ENCODE measurements at places on chromosomes 4 and X.

DNA sequence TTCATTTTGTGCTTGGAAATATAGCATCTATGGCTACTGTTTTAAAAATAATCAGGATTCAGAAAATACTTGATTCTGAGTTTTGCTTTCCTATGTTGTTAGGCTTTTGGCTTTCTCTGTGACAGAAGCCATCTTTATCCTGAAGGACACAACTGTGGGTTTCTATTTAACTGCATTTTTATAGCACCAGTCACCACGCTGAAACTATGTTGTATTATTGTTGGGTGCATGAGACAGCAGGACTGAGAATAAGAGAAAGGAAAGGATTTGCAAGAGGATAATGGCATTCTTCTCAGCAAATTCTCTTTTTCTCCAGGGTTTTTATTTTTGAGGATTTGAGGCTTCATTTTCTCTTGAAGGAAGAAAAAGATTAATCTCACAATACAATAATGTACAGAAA lies 10.1 kb upstream of the NEUROG2 start:
- no peaks in the 10 kb centered on the region for H3K36me3 ChIP-seq
- DNase-seq, result no peak
- H3K4me3 ChIP-seq, result no peak overlapping the region
- H3K27ac ChIP-seq, result no peak overlapping the region
- H3K4me1 ChIP-seq, result peaks cover 13% of the 10 kb centered on the region

- no peaks in the 10 kb centered on the region for H3K36me3 ChIP-seq
- H3K4me3 ChIP-seq, result no peak overlapping the region
- no peak overlapping the region for H3K27ac ChIP-seq
- no peak for DNase-seq
- H3K27me3 ChIP-seq, result no peaks in the 10 kb centered on the region
- H3K4me1 ChIP-seq, result no peaks in the 10 kb centered on the region
These were observed 243.2 kb upstream of the BMP3 start for GRCh38 chr4:80787306-80787705.

GRCh38 chr4:142565771-142566170 lies 280.3 kb downstream of the INPP4B start:
- H3K4me3 ChIP-seq, result no peak overlapping the region
- no peak for DNase-seq
- no peaks in the 10 kb centered on the region for H3K4me1 ChIP-seq
- H3K36me3 ChIP-seq, result no peaks in the 10 kb centered on the region
- H3K27ac ChIP-seq, result no peak overlapping the region

DNA sequence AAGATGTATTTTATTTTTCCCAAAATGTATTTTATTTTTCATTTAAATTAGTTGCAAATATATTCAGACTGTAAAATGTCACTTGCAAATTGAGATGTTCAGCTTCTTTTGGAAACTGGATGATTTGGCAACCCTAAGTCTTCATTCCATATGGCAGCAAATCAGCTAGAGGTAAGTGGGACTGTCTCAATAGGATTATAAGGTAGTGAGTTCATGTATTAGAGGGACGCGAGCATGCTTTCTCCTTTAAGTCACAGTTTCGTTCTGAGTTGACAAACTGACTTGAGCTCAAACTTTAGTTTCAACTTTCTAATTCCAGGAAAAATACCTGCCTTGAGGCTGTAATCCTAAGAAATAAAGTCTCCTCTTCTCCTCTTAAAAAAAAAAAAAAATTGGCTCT lies 44.2 kb upstream of the TMEM131L start:
- H3K4me1 ChIP-seq, result no peaks in the 10 kb centered on the region
- H3K27ac ChIP-seq, result no peak overlapping the region
- no peak overlapping the region for H3K4me3 ChIP-seq

DNA sequence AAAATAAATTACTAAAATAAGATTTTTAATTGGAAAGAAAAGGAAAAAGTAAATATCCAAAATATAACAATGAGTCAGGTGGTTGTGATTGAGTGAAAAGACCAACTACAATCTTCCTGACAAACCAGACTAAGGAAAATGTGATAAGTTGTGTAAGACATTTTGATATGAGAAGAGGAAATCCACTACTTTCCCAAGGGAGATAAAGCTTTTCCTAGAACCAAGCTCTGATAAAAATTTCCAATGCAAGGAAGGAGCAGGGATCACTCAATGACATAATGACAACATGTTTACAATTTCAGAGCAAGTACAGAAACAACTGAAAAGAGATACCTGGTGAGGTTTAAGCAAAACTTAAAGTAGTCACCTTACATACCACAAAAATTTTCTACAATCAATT lies 305.1 kb upstream of the RASGEF1B start:
- H3K36me3 ChIP-seq, result no peaks in the 10 kb centered on the region
- no peaks in the 10 kb centered on the region for H3K4me1 ChIP-seq
- no peak overlapping the region for H3K27ac ChIP-seq
- no peak for DNase-seq
- H3K4me3 ChIP-seq, result no peak overlapping the region

DNA sequence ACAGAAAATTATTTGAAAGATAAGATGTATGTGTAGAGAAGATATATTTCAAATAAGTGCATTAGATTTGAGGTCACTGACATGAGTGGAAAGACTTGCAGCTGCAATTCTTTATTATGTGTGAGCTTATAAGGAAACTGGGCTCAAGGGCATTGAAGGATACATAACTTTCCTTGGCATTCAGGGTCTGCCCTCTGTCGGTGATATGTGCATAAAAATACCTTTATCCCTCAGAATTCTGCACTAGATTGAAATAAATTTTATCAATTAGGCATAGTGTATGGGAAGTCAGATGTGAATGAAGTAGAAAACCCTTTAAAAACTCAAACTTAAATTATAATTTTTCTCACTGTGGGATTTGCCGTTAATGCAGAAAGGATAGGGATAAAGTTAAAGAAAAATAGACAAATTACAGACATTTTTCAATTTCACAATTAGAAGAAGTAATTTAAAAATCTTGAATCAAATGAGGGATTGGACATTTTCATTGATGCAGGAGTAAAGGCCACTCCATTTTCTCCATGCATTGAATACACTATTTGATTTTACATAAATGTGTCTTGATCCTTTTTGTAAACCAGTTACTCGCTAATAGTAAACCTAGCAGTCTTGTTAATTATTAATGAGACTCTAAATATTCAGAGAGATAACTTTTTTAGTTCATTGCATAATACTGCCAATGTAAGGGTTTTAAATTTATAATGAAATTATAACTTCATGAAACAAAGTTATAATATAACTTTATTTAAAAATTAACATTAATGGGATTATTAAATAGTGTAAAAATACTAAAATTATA lies 21.0 kb upstream of the ETNPPL start:
- no peaks in the 10 kb centered on the region for H3K36me3 ChIP-seq
- H3K4me3 ChIP-seq, result no peak overlapping the region
- H3K4me1 ChIP-seq, result no peaks in the 10 kb centered on the region
- no peaks in the 10 kb centered on the region for H3K27me3 ChIP-seq

DNA sequence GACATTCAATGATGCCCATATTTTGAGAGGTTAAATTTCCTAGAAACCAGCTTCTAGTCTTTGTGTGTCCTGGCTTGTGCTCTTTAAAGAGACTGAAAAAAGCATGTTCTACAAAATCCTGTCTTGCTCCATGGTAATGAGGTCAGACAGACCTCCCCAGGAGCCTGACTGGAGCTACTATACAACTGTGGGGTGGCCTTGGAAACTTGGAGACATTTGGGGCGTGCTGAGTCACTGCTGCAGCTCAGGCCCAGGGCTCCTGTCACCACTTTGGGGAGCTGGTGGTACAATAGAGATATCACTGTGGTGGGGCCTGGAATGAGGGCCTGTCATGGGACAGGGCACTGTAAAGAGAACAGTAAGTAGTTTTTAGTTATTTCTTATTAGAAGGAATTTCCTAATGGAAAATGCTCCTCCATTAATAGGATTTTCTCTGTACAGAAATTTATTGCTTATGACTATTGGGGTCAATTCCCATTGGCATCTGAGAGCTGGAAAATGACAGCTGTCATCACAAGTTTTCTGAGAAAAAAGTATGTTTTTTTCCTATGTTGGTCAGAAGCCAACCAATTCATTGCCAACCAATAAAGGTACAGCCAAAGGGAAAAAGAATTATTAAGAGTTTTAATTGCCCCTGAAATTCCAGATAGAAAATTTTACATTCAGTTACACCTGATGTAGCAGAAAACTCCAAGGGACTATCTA lies 207.4 kb upstream of the JADE1 start:
- peak; percentile 13 for DNase-seq
- H3K4me3 ChIP-seq, result no peak overlapping the region
- H3K27me3 ChIP-seq, result no peaks in the 10 kb centered on the region
- H3K27ac ChIP-seq, result peak overlapping the region; percentile 89
- no peaks in the 10 kb centered on the region for H3K36me3 ChIP-seq

DNA sequence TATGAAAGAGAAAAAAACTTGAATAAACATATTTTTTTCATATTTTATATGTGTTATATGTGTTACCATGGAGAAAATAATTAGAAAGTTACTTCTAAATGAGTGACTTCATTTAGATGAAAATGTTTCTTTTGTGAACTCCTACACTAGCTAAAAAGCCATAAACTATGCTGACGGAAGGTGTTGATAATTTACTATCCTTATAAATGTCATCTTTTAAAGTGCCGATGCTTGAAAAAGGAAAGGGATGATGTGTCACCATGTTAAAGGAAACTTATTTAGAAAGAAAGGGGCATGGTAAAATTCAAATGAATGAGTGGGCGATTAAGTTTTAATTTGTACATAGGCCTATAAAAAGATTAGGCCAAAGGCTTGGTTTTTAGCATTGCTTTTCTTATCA lies 133.8 kb downstream of the SPRY1 start:
- peaks cover 17% of the 10 kb centered on the region for H3K4me1 ChIP-seq
- H3K4me3 ChIP-seq, result no peak overlapping the region
- DNase-seq, result no peak

DNA sequence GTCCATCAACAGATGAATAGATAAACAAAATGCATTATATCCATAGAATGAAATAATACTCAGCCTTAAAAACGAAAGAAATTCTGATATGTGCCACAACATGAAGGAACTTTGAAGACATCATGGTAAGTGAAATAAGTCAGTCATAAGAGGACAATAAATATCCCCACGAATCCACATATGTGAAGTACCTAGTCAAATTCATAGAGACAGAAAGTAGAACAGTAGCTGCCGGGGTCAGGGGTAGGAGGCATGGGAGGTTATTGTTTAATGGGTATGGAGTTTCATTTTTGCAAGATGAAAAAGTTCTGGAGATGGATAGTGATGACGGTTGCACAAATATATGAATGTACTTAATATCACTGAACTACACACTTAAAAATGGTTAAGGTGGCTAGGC lies 151.6 kb upstream of the MAP3K15 start:
- H3K27ac ChIP-seq, result no peak overlapping the region
- H3K36me3 ChIP-seq, result no peaks in the 10 kb centered on the region
- peaks cover 6% of the 10 kb centered on the region for H3K4me1 ChIP-seq
- no peaks in the 10 kb centered on the region for H3K27me3 ChIP-seq

DNA sequence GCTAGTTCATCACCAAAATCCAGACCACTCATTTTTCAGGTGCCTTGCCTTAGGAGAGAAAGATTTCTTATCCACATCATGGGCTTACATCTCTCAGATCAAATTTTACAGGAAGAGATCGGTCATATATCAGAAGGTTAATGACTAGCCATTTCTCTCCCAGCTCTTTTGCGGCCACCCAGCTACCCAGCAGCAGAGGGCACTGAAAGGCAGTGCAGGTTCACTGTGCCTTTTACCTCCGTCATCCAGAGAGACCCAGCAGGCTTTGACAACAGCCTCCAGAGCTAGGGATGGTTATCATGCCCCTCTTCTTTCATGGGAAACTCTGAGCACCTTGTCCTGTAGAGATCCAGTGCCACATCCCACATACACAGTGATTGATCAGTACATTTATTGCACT lies 384.8 kb downstream of the AFF2 start:
- no peaks in the 10 kb centered on the region for H3K27me3 ChIP-seq
- no peak overlapping the region for H3K27ac ChIP-seq
- DNase-seq, result no peak
- H3K4me1 ChIP-seq, result no peaks in the 10 kb centered on the region
- H3K4me3 ChIP-seq, result no peak overlapping the region

- no peak overlapping the region for H3K27ac ChIP-seq
- no peaks in the 10 kb centered on the region for H3K4me1 ChIP-seq
- no peak overlapping the region for H3K4me3 ChIP-seq
- H3K27me3 ChIP-seq, result no peaks in the 10 kb centered on the region
These were observed 8.3 kb upstream of the DAPP1 start for GRCh38 chr4:99808260-99808857.

DNA sequence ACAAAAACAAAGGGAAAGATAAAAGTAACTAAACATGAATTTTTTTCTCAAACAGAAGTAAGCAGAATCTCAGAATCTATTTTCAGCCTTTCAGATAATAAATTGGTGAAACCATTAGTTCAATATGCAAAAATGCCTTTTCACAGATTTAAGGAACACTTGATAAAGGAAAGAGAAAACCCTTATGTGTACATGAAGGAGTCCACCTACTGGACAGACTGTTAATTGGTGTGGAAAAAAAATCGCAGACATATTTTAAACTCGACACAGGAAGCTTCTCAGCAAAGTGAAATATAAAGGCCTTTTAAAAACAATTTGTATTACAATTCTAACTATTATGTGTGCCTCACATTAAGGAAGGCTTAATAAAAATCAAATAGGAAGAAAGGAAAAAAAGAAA lies 22.3 kb downstream of the COX7B2 start:
- peak; percentile 11 for DNase-seq
- H3K4me1 ChIP-seq, result peaks cover 4% of the 10 kb centered on the region
- H3K36me3 ChIP-seq, result no peaks in the 10 kb centered on the region
- no peaks in the 10 kb centered on the region for H3K27me3 ChIP-seq

- DNase-seq, result no peak
- H3K4me1 ChIP-seq, result no peaks in the 10 kb centered on the region
- H3K4me3 ChIP-seq, result no peak overlapping the region
- H3K27ac ChIP-seq, result no peak overlapping the region
These were observed 367.8 kb upstream of the GRIA3 start for GRCh38 chrX:122816288-122816687.

DNA sequence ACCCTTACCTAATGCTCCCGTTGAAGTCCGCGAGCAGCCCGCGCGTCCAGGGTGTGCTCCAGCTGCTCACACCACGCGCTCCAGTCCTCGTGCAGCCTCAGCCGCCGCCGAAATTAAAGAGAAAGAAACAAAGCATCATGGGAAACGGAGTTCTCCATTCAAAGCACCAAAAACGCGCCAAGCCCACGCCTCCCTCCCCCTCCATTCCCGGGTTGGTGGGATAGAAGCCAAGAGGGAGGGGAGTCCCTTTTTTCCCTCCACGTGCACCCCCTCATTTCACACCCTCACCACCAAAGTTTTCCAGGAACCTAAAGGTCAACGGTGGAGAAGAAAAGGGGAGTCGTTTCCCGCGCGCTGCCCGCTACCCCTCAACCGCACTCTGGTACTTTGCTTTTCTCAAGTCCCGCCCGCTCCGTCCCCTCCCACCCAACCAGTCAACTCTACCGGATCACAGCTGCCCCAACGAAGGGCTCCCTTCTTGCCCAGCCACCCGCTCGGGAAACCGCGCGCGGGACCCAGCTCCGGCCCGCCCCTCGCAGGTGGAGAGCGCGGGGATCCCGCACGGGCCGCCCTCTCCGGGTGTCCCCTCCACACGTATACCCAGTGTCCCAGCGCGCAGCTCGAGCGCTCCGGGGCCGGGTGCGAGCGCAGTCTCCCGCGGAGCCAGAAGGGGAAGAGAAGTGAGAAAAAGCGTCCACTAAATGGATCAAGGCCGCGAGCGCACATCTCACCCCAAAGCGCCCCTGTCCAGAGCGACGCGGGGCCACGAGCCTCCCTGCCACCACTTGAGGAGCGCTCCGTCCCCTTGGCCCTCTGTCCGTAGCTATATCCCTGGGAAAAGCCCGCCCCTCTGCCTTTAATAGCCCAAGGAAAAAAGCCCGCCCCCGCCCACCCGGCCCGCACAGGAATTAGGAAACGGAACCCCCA lies 65.1 kb upstream of the CCDC160 start:
- no peaks in the 10 kb centered on the region for H3K36me3 ChIP-seq
- peak; percentile 40 for DNase-seq
- H3K4me1 ChIP-seq, result no peaks in the 10 kb centered on the region
- no peak overlapping the region for H3K27ac ChIP-seq
- H3K27me3 ChIP-seq, result peaks cover 16% of the 10 kb centered on the region
- H3K4me3 ChIP-seq, result peak overlapping the region; percentile 49
